Stimulated activated CD4-positive, alpha-beta T cell treated with anti-CD3 and anti-CD28 coated beads, Interleukin-1b, Interleukin-23, amount 100 ng/mL, for 1 hour (primary cell): ENCODE measurements at places on chromosomes 1 and 21.

DNA sequence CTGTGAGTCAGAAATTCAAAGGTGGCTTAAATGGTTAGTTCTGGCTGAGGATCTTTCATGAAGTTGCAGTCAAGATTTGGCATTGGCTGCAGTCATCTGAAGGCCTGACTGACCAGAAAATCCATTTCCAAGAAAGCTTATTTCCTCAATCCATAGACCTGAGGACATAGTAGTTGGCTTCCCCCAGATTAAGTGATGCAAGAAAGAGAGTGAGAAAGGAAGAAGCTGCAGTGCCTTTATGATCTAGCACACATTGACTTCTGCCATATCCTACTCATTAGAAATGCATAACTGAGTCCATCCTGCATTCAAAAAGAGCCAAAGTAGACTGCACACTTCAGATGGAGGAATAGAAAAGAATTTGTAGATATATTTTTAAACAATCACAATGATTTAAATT, 222.6 kb downstream of the COL24A1 start:
- no peak for DNase-seq

GRCh38 chr1:58885998-58886397, 102.2 kb upstream of the JUN start:
- DNase-seq = no peak

- DNase-seq = no peak
These were observed 83.5 kb downstream of the NPHP4 start for GRCh38 chr1:5908461-5909375.

GRCh38 chr21:45580576-45581321, 38.5 kb upstream of the SLC19A1 start:
- no peak for DNase-seq

DNA sequence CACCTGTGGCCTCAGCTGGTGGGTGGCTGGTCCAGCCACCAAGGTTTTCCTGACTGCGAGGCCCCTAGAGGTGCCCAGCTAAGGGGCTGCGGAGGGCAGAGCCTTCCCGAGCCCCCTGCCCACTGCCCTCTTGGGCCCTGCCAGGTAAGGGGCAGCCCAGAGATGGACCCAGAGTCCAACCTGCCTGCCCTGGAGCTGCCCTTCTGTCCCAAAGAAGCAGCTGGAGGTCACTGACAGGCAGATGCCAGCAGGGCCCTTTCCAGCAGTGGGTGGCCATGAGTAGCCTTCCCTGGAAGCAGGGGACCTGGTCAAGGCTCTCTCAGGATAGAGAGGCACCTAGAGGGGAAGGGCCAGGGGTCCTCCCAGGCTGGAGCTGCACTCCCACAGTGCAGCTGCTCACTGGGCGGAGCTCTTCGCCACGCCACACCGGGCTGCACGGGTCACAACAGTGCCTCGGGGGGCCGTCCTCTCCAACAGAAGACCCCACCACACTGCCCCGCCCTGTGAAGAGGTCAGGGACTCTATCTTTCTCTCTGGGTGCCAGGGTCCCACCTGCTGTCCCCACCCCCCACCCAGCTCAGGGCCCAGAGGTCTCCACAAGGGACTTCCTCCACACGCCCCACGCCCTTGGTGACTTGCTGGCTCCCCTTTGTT, 10.9 kb upstream of the GNB1 start:
- DNase-seq = no peak

DNA sequence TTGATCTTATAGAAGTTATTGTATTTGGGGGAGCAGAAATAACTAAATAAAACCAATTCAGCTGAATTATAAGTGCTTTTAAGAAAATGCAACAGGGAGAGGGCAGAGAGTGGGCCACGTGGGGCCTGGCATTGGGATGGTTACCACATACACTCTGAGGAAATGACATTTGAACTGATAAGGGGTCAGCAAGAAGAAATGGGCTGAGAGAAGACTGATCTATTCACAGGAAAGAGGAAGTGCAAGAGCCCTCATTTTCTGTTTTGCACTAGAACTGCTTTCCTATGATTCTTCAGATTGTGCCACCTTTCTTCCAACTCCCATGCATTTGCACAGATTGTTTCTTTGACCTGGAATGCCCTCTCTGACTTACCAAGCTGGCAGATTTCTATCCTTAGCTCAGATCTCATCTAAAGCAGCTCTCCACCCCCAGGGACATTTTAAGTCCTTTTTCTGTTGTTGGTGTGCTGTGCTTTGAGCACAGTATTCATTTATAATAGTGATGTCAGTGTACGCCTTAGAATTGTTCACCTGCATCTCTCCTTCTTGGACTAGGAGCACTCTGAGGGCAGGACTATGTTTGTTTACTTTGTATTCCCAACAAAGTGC, 115.9 kb downstream of the FGGY start:
- no peak for DNase-seq

DNA sequence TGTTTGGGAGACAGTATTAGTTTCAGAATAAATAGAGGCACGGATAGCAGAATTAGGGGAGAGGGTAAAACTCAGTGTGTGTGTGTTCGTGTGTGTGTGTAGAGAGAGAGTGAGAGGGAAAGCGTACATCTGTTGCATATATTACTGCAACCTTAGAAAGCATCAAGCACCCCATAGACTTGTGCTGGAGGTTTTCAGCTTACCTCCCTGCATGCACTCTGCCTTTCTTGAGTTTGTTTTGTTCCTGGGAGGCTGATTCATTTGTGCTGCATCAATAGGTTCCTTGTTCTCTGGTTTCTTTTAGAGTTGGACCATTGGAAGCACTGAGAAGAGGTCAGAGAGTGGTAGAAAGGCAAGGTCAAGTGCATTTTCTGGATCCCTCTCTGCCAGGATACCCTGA, 104.4 kb upstream of the KCNK1 start:
- no peak for DNase-seq

- no peak for DNase-seq
These were observed at the start of gene CFAP141 for GRCh38 chr1:154206196-154206595. TSS of gene CFAP141 (minus strand) at chr1:154206333. CDS start at chr1:154206307, 26 bp downstream.
